ENCODE measurements at places on chromosomes 2 and 18.

DNA sequence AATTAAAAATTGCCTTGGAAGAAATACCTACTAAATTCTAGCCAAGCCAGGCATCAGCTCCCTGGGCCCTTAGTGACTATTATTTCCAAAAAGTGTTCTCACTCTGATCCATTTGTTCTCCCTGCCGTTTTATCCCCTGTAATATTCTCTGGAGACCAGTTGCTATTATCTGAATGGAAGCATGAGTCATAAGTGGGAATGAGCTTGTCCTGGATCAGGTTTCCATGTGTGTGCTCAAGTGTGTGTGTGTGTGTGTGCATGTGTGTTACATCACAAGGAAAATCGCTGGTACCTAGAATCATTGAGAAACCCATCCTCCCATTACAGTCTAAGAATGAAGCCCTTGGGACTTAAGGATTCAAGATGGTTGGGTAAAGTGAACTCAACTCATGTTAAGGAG lies 130.3 kb upstream of the CXCR4 start:
- no peak for DNase-seq

- no peak for DNase-seq
Observed at GRCh38 chr2:74584088-74584645, 29.6 kb downstream of the DOK1 start.

- DNase-seq = no peak
Observed at GRCh38 chr2:7379799-7380198, 462.6 kb downstream of the RNF144A start.

- no peak for DNase-seq
Observed at GRCh38 chr2:198129609-198130008, 325.2 kb downstream of the PLCL1 start.

DNA sequence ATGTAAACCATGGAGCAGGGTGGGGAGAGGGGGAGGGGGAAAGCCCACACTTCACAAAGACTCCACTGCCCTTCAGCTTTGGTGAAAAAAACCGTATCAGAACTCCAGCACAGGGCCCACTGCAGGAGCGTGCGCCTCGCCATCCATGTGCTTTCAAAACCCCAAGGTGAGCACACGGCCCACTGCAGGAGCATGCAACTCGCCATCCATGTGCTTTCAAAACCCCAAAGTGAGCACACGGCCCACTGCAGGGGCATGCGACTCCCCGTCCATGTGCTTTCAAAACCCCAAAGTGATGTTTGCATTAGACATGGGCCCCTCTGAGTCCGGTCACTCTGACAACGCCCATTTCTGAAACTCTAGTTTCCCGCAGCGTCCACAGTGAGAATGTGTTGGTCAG lies 7.8 kb downstream of the TXNL4A start:
- DNase-seq = no peak

DNA sequence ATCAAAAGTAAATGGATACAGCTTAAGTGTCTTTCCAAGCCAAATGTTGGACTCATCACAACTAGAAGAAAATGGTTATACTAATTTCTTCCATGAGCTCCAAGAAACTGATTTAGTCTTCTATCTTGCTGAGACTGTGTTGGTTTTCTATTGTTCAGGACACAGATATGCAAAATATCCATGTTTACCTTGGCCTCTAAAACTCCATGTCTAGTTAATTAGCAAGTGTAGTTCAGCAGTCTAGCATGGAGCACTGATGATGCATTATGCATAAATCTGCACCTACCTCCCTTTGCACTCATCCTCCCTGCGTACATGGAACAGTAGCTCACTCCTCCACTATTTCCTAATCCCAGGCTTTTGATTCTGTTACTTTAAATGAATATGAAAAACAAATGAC lies 731.4 kb upstream of the CHAC2 start:
- DNase-seq = peak; percentile 66

DNA sequence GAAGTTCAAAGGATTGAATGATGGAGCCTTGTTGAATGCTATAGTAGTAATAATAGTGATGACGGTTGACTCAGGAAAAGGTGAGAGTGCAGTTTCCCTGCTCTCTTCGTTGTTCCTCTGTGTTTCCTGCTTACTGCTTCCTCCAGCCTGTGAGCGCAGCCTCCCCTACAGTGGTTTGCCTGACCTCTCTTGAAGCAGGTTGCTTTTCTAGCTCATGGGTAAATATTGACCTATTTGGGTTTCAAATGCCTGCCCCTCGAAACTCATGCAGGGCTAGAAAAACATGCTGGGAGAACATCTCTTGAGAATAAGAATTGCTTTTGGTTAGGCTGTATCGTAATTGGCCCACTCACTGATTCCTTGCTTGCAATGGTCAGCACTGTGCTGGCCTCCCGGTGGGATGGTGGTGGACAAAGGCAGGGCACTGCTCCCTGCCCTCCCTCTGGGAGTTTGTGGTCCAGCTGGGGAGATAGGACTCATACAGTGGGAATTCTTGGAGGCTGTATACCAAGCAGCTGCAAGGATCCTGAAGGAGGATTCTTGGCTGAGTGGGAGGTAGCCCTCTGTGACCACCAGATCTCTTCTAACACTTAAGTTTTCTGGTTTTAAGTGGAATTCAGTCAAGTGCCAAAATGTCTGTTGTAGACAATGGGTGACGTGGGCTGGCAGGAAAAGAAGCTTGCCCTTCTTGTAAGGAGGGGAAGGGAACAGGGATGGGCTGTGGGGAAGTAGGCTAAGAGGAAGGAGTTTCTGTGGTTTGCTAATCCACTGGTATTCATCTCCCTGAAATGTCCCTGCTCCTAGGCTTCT lies 5.4 kb upstream of the RNF181 start:
- peak; percentile 94 for DNase-seq

DNA sequence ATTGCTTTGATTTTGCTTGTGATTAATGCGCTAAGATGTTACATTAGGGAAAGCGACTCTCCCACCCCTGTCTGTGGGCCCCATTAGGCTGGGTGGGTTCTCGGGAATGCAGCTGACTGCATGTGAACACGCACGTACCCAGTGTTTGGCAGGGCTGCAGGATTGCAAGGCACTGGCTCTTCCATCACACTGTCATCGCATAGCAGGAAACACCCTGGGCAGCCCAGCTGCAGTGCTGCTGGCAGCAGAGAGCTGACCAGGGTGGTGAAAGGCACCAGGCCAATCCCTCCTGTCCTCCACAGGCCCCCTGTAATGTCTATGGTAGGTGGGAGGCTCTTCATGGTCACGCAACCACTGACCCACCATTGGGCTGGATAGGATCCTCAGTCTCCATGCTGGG lies 34.4 kb upstream of the FZD7 start:
- no peak for DNase-seq

DNA sequence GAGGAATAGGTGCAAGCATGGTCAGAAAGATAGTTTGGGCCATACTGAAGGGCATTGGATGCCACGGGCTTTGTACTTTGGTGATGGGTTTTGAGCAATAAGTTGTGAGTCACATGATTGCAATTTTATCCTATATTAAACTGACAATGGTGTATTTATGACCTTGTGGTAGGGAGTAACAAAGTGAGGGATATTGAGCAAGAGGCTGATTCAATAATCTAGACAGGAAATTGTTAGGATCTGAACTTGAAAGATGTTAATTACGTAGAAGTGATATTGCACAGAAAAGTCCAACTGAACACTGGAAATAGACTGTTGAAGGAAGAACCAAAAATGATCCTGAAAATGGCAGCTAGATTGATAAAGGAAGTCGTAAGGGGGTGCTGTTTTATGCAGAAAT lies 46.6 kb upstream of the TCF4 start:
- peak; percentile 72 for DNase-seq

DNA sequence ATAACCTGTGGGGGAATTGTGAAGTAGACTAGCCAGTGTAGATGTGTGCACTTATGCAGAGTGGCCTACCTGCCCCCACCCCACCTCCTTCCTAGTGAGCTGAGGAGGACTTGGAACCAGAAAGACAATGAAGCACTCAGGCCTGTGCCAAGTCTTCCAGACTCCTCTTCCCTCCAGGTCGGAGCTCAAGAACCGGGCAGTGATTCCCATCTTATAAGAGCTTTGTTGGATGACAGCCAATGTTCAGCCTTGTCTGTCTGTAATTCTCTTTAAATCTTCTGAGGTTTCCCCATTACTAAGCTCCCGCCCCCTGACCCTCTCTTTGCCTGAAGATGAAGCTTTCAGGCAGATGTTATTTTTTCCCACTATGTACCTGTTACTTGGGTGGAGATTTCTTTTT lies 121.0 kb downstream of the SMAD2 start:
- no peak for DNase-seq

- no peak for DNase-seq
Observed at GRCh38 chr2:160583813-160584537, 90.4 kb upstream of the RBMS1 start.

- no peak for DNase-seq
Observed at GRCh38 chr2:18066066-18066465, 187.6 kb downstream of the KCNS3 start.

DNA sequence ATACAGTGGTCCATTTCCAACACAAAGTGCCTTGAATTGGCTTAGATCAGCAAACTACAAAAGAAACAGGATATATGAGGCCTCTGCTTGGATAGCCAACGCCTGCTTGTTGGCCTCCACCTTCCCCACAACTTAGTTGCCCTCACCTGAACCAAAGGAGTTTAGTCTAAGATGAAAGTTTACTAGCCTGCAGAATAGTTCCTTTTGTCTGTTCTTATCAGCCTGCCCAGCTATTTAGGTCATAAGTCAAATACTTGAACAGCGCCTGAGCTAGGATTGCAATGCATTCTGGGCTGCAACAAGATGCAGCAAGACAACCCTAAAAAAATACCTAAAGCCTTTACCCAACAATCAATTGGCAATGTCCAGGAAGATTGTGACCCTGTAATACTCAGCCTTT lies 13.1 kb upstream of the EPG5 start:
- no peak for DNase-seq

- DNase-seq = peak; percentile 50
Observed at GRCh38 chr2:43773876-43774613, at the start of gene DYNC2LI1. Gene DYNC2LI1, plus strand, starts transcription at chr2:43774039. Its CDS starts 100 bp downstream, at chr2:43774139.

- DNase-seq = no peak
Observed at GRCh38 chr18:24817587-24818371, 357.3 kb downstream of the HRH4 start.

DNA sequence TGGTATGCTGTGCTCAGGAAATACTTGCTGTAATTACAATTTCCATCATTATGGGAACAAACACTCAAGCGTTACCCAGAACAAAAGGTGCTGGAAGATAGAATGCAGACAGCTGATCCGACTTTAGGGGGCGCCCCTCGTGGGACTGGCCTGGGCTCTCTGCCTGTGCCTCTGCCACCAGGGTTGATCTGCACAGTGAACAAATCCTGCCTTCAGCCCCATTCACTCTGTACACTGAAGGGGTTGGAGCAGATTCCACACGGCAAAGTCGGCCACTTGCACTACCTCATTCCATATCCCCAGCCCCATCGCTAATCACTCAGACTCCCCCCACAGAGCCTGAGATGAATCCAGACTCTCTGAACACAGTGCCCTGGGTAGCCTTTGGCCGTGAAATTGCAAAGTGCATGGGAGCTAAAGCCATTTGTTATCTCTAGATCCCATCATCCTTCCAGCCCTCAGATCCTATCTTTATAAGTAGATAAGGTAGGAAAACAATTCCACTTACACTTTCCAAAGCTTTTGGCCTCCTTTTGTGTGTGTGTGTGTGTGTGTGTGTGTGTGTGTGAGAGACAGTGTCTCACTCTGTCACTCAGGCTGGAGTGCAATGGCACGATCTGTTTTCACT lies 69.3 kb downstream of the INPP5D start:
- no peak for DNase-seq

GRCh38 chr2:235811446-235812184 lies 317.8 kb downstream of the AGAP1 start:
- no peak for DNase-seq

DNA sequence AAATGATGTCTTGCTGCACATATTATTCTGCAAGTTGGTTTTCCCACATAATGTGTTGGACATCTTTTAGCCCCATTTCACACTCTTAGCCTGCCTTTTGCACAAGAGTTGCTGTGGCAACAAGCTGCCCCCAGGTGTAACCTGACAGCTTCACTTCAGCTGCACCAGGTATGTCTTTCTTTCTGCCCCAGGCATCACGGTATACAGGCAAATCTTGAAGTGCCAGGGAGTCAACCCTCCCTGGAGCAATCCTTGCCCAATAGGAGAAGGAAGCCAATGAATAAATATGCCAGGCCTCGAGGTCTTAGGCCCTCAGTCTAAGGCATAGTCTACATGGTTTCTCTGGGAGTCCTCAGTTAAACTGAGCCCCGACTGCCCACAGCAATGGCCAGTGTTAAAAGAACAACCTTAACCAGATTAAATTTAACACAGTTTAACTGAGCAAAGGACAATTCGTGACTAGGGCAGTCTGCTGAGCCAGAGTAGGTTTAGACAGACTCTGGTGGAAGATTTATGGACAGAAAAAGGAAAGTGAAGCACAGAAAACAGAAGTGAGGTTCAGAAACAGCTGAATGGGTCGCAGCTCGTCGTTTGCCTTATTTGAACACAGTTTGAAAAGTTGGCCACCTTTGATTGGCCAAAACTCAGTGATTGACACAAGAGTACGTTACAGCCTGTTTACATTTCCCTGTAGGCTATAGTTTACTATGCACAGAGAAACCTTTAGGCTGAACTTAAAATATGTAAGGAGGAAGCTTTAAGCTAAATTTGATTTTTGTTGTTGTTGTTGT lies 32.0 kb upstream of the C1QL2 start:
- no peak for DNase-seq

DNA sequence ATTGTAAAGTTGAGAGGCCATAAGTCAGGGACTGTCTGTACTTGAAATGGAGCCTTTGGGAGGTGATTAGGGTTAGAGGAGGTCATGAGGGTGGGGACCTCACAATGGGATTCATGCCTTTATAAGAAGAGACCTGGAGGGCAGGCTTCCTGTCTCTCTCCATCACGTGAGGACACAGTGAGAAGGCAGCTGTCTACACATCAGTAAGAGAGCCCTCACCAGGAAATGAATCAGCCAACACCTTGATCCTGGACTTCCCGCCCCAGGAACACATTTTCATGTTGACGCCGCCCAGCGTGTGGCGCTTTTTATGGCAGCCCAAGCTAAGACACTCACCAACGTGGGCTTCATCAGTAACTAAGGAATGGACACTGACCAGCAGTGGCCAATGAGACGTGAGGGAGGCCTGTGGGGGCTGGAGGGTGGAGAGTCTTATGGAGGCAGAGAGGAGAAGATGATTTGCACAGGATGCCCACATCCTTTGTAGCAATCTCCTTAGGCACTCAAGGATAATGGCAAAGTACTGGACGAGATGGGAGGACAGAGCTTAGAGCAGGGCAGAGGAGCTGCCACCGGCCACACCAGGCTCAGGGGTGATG lies 162.7 kb downstream of the EIPR1 start:
- DNase-seq = no peak

DNA sequence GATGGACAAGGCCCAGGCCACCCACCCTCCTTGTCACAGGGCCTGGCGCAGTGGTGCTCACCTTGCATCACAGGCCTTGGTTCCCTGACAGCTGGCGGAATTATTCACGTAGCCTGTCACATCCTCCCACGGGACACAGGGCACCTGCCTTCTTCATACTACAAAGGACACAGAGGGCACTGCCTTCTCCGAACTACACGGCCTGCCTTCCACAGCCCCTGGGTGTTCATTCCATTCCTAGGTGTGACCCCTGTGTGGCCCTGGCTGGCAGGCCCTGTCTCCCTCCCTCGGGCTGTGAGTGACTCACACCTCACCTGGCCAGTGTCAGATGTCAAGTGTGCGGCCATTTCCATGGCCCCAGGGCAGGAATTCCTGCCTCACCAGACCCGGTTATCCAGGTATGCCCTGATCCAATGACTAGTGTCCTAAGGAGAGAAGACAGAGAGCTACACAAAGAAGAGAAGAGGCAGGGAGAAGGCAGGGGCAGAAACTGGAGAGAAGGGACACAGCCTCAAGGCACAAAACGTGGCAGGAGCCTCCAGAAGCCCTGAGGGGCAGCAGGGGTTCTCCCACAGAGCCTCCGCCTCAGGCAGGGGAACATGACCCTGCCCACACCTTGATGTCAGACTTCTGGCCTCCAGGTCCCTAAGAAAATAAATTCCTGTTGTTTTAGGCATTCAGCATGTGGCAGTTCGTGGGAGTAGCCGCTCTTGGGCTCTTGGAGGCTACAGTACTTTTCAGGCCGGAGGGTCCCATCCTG lies 43.4 kb downstream of the MBP start:
- no peak for DNase-seq
